ENCODE measurements at places on chromosomes 1 and 21.

- DNase-seq, result no peak
Measured at GRCh38 chr1:203048555-203049051, 22.3 kb downstream of the PPFIA4 start.

GRCh38 chr1:160952129-160952510 lies 2.5 kb downstream of the ITLN2 start:
- no peak for DNase-seq

- no peak for DNase-seq
Measured at GRCh38 chr1:11893907-11894251, 32.3 kb downstream of the KIAA2013 start.

GRCh38 chr1:112546076-112546475 lies 37.3 kb downstream of the WNT2B start:
- no peak for DNase-seq

GRCh38 chr1:184866991-184867788 lies 107.1 kb downstream of the NIBAN1 start:
- DNase-seq, result peak; percentile 88

GRCh38 chr1:121444096-121444495 lies 259.3 kb downstream of the SRGAP2C start:
- no peak for DNase-seq

DNA sequence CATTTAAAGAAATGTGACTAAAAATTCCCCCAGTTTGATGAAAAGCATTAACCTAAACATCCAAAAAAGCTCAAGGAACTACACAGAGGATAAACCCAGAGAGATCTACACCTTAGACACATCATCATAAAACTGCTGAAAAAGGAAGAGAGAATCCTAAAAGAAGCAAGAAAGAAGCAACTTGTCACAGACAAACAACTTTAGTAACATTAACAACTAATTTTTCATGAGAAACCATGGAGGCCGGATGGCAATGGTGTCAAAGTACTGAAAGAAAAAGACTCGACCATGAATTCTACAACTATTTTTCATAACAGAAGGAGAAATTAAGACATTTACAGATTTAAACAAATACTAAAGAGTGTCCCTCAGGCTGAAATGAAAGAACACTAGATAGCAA lies 17.7 kb downstream of the ZNF644 start:
- DNase-seq, result no peak

DNA sequence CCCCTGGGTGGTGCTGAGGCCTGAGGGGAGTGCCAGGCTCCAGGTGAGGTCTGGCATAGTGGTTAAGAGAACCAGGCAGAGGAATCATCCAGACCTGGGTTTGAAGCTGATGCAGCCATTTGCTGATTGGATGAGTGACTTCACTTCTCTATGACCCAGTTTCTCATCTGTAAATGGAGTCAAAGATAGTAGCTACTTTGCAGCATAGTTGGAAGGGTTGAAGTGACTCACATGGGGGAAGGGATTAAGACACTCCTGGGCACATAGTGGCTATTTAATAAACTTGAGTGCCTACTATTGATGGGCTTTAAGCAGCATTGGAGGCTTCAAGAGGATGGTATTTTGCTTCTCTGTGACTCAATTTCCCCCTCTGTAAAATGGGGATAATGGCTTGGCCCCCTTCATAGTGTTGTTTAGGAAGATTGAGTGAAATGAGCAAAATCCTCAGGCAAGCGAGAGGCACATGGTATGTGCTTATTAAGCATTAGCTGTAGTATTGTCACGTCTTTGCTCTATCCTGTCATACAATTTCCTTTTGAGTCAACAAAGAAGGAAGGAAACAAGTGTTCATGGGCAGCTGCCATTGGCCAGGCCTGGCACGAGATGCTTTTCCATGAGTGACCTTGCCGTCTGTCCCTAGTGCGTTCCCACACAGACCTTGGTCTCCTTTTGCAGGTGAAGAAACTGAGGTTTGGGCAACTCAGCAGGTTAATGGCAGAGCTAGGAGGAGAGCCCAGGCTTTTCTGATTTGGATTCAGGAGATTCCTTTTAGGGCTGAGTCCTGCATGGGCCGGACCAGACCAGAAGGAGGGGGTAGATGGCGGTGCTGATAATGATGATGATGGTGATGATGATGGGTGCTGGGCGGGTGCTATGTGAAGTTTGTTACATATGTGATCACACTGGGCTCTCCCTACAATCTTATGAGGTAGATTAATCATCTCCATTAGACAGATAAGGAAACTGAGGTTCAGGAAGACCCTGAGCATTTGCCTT lies 131.1 kb upstream of the WNT4 start:
- DNase-seq, result no peak

- DNase-seq, result no peak
Measured at GRCh38 chr1:110412576-110412975, 5.1 kb upstream of the LAMTOR5 start.

DNA sequence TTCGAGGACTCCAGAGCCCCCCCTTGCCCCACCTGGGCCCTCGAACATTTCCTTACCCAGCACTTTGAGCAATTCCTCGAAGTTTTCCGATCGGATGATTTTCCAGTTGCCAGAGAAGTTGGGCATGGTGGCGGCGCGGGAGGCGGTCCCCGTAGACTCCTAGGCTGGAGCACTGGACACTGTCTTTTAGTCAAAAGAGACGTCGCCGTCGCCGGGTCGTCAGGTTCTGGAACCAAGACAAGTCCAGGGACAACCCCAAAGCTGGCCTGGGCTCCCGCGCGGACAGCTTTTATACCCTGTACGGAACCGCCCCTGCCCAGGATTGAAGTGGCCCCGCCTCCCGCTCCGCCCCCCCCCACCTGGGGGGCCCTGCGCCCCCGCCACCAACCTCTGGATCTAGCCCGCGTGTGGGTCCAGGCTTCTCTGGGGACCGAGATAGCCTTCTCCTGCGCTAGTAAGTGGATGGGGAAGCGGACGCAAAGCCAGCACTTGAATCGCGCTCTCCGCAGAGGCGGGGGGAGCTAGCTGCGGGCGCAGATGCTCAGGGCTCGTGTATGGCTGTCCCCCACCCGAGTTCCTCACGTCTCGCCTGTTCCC lies at the start of gene CRABP2:
Gene CRABP2, minus strand, starts transcription at position 263 of the 597 bp plus-strand sequence. Its CDS starts 137 bp downstream, at position 126.
- no peak for DNase-seq

GRCh38 chr1:7403265-7404045 lies 367.6 kb upstream of the VAMP3 start:
- DNase-seq, result no peak

DNA sequence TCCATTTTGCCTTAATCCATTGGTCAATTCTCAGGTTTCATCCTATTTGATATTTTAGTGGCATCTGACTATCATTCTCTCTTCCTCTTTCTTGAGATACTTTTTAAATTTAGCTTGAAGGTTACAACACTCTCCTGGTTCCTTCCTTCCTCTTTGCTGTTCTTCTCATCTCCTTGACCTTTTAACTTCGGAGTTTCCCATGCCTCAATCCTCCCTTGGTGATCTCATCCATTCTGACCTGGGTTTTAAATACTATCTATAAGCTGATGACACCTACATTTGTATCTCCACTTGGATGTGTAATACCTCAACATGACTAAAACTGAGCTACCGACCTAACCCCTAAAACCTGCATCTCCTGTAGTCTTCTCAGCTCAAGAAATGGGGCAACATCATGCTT lies 4.8 kb upstream of the ZNF687 start:
- no peak for DNase-seq

DNA sequence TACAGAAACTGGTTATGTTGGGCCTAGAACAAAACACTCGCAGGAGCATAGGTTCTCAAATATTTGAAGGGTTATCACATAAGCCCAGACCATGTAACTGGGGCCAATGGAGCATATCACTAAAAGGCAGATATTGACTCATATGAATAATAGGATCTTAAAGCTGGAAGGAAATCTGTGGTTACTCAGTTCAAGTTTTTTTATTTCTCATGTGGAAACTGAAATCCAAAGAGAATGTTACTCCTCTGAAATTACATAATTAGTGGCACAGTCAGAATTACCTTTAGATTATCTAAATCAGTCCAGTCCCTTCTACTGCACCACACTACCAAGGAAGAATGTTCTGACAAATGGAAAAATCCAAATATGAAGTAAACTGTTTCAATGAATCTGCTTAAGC lies 12.0 kb downstream of the SLAMF8 start:
- no peak for DNase-seq

- no peak for DNase-seq
Measured at GRCh38 chr1:26693599-26694572, 1.9 kb upstream of the ARID1A start.

GRCh38 chr1:201050515-201051277 lies 27.2 kb upstream of the KIF21B start:
- DNase-seq, result no peak

DNA sequence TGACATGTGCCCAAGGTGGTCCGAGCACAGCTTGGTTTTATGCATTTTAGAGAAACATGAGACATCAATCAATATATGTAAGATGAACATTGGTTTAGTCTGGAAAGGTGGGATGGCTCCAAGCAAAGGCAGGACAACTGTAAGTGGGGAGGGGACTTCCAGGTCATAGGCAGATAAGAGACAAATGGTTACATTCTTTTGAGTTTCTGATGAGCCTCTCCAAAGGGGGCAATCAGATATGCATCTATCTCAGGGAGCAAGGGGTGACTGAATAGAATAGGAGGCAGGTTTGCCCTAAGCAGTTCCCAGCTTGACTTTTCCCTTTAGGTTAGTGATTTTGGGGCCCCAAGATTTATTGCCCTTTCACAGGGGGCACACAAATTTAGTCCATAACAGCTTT lies 94.2 kb upstream of the COA6 start:
- DNase-seq, result no peak

GRCh38 chr1:53636621-53637171 lies 102.3 kb downstream of the GLIS1 start:
- no peak for DNase-seq

DNA sequence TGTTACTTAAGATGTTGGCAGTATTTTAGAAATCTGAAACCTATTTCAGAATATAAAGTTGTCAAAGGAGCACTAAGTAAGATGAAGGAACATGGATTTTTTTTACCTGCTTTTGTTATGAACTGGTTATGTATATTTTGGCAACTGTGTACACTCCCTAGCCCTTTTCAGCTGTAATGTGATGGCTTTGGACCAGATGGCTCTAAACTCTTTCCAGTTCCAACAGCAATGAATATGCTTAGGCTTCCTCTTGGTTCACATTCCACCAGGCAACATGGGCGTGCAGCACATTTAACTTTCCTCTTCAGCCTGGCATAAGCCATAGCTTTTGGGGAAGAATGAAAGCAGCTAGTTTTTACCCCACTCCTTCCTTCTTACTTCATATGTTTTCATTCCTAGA lies 95.6 kb upstream of the ADAMTS5 start:
- no peak for DNase-seq

DNA sequence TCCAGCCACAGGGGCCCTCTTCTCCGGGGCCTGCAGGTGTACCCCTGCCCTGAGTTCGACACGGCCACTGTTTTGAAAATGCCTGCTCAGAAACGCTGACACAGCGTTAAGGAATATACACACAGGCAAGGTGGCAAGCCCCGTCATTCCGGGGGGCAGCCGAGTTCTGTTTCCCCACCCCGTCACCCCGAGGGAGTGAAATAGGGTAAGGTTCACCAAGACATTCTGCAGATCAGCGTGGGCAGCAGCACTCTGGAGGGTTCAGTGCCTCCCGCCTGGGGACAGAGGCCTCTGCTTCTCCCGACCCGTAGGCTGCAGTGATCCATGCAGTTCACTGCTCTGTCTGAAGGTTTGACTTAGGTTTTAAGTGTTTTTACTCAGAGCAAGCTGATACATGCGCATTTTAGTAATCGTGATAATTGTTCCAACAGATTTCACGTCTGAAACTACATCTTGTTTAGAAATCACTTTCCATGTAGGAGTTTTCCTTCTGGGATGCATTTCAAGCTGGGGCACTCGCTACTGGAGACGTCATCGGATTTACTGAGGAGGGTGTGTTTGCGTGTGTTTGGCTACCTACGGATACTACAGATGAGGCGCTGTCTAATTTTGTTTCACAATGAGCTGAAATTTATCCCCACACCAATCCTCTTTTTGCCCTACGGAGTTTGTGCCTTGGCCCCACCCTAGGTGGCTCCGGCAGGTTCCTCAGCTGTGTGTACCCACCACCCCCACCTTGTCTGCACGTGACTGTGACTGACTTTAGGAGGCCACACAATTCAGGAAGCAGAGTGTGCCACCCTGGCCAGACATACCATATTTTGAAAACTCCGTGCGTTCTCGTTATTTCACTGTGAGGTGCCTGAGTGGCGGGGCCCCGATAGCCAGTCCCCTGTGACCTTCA lies 63.5 kb downstream of the AGPAT3 start:
- DNase-seq, result no peak

DNA sequence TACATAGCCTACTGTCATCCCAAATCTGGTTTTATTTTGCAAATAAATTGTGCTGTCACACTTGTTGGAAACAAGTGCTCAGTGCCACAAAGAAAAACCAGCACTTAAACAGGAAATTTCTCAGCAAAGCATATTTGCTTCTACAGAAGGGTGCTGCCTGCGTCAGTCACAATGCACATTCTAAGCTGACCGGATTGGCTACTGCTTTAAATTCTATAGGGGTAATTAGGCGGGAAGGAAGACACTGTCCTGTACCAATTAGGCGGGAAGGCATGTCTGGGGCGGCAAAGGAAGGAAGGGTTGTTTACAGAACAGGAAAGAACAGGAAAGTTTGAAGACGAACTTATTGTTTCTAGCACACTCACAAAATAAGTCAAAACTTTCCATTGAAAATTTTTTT lies 2.8 kb downstream of the IFI16 start:
- peak; percentile 79 for DNase-seq

- no peak for DNase-seq
Measured at GRCh38 chr1:191290441-191290840, 812.8 kb upstream of the BRINP3 start.

- DNase-seq, result no peak
Measured at GRCh38 chr1:12097321-12097720, 34.2 kb downstream of the TNFRSF8 start.

GRCh38 chr1:63005812-63006211 lies 221.9 kb downstream of the ATG4C start:
- no peak for DNase-seq

DNA sequence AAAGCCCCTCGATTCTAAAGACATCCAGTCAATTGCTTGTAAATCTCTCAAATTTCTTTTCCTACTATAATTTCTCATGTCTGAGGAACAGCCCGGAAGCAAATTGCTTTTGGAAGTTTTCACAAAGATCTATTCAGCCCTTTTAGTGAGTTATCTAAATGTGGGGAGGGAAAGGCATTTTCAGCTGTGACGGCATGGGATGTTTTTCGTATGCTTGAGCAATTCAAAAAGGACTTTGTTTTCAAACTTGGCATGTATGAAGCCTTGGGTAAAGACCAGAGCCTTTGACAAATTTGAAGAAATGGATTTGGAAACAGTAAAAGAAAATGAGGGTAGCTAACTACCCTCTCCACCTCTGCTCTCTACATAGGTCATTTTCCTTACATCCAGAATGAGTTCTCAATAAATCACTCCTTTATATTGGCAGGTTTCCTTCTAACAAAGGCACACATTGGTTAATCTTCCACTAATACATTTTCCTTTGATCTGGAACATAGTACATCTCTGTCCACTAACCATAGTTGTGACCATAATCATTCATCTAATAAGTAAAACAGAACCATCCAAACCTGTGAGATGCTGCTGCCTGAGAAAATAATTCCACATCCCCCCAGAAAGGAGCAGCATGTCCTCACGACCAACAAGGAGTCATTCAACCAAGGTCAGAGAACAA lies 66.1 kb upstream of the ADAM30 start:
- no peak for DNase-seq

GRCh38 chr1:26723013-26723991 lies 27.5 kb downstream of the ARID1A start:
- DNase-seq, result peak; percentile 66

- DNase-seq, result no peak
Measured at GRCh38 chr1:200035956-200036618, 8.6 kb downstream of the NR5A2 start.

Data from natural killer cell treated with Interleukin-12 subunit alpha and Interleukin-12 subunit beta and Interleukin-15 and Interleukin-18, amount 100 ng/mL, for 72 hours (primary cell).